ENCODE measurements at places on chromosomes 4 and X.

GRCh38 chr4:76125816-76126215, 22.4 kb downstream of the NUP54 start:
- no peak for DNase-seq

GRCh38 chr4:152961014-152961772, 25.1 kb downstream of the FHDC1 start:
- DNase-seq, result no peak

- no peak for DNase-seq
These were observed 11.9 kb downstream of the BLOC1S4 start for GRCh38 chr4:6727943-6728250.

DNA sequence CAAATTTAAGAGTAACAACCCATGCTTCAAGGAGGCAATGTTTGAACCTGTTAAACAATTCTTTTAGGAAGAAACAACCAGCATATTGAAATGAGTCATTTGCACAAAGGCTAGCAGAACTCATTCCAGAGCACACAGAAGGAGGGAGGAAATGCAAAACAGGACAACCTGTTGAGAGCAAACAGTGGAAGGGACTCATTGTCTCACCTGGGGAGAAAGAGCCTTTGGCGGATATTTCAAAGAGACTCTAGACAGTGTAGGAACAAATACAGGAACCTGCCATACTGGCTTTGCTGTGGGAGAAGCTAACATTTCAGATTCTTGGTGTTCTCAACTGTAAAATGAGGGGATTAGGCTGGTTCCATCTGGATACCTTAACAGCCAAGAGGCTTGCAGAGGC, 14.8 kb upstream of the RASGEF1B start:
- no peak for DNase-seq

- DNase-seq, result no peak
These were observed 188.0 kb downstream of the STIM2 start for GRCh38 chr4:27048429-27049238.

GRCh38 chr4:151304755-151305154, 20.6 kb downstream of the SH3D19 start:
- DNase-seq, result no peak

DNA sequence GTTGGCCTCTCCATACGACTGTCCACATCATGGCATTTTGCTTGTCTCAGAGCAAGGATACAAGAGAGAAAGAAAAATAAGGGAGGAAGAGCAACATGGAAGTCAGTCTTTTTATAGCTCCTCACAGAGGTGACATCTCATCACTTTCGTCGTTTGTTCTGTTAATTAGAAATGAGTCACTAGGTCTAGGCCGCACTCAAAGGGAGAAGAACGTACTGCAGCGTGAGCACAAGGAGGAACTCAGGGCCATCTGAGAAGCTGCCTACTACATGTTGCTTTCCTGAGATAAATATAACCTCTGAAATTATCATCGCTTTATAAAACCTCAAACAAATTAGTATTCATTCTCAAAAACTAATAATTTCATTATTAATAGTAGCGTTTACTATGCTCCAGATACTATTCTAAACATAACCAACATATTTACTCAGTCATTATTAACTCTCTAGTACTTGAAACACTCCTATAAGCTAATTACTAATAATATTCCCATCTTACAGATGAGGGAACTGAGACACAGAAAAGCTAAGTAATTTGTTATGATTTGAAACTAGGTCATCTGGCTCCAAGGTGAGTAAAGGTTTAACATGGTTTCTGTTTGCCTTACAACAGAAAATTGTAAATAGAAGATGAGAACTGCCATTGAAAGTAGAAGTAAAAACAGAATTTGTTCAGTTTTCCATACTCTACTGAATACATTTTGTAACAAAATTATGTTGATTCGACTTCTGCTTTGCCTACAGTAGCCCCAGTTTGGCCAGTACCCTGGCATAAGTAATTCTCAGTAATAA, 213.2 kb upstream of the UGT8 start:
- DNase-seq, result no peak

- no peak for DNase-seq
These were observed 83.9 kb downstream of the PTTG2 start for GRCh38 chr4:38044060-38044459.

GRCh38 chrX:69389101-69389501, 115.0 kb upstream of the NALF2 start:
- DNase-seq, result peak; percentile 74

DNA sequence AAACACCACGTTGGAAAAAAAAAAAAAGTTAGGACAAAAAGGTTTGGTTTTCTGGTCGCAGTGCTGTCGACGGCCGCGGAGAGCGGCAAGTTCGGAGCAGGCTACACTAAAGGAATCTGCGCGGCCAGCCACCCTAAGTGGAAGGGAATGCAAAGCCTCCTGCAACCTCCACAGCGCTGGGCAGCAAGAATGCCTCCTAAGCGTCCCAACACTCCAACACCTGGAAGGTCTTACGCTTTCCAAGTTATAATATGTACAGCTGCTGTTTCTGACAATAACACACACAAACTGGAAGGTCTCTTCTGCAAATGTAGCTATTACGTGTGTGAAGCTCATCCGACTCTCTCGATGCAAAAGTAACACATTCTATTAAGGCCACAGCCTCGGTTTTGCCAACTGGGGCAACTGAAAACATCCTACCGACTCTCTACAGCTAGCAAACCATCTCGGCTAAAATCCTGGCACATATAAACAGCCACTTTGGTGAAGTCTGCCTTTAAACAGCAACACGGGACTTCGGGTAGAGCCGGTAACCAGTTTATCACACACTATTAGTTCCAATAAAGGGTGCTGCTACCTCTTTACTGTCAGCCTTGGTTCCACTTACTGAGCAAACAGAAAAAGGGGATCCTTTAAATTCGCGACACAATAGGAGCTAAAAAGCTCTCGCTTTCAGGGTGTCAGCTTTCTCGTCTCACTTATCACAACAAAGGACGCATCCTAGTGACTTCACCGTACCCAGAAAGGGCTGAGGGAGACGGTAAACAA, 895 bp downstream of the SMIM14 start:
- peak; percentile 66 for DNase-seq

DNA sequence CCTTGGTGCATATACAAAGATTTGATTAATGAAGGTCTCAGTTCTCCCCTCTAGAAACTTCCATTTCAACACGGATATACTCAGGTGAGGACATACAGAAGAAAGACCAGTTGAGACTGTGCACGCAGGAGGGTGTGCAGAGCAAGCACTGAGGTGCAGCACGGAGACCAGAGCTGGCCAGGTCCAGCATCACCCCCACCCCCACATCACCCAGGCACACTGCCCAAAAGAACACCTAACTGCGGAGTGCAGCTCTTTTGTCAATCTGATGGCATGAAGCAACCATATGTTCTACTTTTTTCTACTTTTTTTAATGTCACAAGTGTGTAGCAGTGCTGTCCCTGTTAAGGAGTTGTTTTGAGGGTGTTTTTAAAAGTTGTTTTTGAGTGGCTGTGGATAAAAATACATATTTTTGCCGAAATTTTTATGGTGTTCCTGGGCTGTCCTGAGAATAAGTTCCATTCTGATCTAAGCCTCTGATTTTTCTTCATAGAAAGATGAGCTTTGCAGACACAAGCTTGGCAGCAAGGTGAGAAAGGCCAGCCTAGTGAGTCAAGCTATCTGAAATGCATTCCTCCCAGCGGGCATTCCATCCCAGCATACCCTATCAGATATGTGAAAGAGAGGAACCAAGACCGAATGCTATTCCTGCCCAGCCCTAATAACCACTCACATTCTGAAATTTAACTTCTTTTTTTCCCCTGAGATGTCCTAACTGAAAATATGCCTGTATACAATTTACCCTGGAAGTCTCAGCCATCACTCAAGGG, 173.7 kb downstream of the PTTG2 start:
- DNase-seq, result no peak

- no peak for DNase-seq
These were observed 71.3 kb upstream of the IQCM start for GRCh38 chr4:149886786-149887490.

GRCh38 chrX:12548746-12549145, 242.5 kb upstream of the PRPS2 start:
- peak; percentile 19 for DNase-seq

DNA sequence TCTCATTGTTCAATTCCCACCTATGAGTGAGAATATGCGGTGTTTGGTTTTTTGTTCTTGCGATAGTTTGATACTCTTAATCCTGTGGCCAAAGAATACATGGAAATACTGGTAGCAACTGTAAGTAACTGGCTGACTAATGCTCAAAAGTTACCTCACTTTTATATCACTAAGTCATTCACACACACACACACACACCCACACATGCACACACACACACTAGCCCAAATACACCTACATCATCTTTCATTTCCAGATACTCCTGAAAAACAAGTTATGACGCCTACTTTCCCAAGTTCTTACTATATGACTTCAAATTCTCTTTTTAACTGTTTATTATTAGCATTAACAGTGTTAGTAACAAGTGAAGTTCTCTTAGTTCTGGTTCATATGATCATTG, 101.3 kb downstream of the DCHS2 start:
- no peak for DNase-seq

DNA sequence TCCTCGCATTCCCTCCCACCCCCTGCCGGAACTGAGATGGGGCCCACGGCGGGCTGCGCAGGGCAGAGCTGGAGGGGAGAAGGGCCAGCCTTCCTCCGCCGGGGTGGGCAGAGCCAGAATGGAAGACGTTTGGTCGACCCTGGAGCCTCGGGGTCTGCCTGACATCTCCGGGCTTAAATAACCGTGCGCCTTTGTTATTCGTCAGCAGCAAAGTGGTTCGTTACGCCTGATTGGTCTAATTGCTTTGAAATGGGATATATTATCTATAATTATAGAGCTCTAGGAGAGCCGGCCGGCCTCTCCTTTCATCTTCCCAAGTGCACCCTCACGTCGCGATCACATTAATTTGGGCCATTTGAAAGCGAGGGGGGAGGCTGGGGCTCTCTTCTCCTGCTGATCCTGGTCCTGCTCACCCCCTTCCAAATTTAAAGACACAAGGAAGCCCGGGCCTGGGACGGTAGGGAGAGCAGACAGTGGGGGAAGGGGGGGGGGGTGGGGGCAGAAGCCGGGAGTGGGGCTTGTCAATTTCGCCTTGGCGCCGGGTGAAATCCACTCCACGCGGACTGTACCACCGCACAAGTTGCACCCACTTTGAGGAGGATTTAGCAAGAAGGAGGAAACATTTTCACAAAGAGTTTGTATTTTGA, 4.7 kb upstream of the MSX1 start:
- DNase-seq, result peak; percentile 18

DNA sequence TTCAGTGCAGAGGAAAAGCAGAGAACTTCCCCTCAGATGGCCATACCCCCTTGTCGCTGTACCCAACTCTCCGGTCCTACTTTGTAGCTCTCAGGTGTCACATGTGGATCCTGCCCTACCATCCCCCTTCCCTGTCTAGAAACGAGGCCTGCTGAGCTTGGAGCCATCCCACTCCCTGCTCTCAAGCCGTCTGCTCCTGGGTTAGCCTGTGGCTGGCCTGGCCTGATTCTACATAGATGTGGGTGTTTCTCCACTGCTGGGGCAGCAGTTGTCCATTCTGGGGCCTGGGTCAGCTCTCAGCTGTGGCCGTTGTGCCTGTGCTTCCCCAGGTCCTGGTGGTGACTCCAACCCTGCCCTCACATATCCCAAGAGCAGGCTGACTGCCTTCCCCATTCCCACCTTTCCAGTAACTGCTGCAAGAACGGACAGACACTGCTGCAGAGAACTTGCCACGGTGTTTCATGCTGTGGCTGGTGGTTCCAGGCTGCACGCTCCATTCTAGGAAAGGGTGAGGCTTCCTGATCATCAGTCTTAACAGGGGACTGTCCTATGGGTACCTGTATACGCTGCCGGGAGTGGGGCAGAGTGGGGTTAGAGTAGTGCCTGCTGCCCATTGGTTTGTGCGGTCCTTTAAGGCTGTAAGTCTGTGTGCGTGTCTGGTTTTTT, 3.6 kb downstream of the IL9R start:
- DNase-seq, result no peak

DNA sequence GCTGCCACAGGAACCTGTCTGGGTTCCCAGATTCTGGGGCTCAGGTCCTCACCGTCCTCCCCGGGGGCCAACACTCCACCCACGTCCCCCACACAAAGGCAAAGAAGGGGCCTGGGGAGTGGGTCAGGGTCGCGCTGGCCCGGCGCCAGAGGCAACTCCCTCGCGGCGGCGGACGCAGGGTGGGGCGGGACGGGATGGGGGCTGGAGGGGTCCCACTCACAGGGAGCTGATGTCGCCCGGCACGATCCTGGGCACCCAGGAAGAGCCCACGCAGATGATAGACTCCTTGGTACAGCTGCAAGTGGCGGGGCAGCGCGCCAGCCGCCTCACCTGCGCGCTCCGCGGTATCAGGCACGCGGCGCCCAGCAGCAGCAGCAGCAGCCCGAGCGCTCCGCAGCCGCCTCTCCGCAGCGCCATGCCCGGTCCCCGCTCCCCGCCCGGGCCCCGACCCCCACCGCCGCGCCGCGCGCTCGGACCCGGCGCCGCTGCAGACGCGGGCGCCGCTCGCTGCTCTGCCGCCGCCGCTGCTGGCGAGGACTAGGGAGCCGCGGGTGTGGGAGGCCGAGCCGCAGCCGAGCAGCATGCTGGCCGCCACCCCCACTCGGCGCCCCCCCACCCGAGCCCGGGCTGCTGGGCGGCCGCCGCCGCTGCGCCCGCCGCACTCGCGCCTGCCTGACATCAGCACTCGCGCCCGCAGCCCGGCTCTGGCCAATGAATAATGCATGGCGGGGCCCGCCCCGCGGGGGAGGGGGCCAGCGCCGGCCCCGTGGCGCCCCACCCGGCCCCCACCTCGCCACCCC, at the start of gene LGI2:
LGI2 (minus strand) TSS at position 670 of the 800 bp plus-strand sequence; CDS start at position 417, 253 bp downstream.
- DNase-seq, result peak; percentile 69

DNA sequence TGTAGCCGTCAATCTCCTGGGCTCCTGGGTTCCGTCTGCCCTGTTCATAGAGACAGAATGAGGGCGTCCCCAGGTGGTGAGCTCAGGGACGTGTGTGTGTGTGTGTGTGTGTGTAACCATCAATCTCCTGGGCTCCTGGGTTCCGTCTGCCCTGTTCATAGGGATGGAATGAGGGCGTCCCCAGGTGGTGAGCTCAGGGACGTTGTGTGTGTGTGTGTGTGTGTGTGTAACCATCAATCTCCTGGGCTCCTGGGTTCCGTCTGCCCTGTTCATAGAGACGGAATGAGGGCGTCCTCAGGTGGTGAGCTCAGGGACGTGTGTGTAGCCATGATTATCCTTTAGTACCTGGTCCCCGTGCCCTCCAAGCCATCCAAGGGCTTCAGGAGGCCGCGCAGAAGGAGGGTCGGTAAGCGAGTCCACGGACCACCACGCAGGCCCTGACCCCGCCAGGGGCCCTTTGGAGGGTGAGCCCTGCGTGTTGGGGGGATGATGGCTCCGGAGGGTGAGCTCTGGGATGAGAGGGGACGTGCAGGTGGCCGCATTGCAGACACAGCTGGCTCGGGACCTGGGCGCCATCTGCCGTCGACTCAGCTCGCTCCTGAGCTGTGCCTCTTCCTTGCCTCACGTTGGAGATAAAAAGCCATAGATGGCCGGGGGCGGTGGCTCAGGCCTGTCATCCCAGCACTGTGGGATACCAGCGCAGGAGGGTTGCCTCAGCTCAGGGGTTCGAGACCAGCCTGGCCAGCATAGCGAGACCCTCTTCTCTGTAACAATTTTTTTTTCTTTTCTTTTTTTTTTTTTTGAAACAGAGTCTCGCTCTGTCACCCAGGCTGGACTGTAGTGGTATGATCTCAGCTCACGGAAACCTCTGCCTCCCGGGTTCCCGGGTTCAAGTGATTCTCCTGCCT, 5.4 kb upstream of the GTPBP6 start:
- DNase-seq, result no peak

- DNase-seq, result no peak
These were observed 608.3 kb upstream of the PCDH10 start for GRCh38 chr4:132540797-132541196.
